Ovary (tissue), 10 donors: ENCODE measurements at places on chromosomes 6 and 20. TPM values are rescaled to one million over a fixed set of nuclear protein-coding genes. Genes with fewer than 3 reads are reported as not detected.

Gene PSMB8
- 36.0 TPM for total RNA-seq

Gene LINC00237
- 0.72 TPM for total RNA-seq

Gene DACT2
- not detected for total RNA-seq

Gene HLA-DRA
- total RNA-seq, result 133 TPM

Gene ZDHHC14
- 4.9 TPM for total RNA-seq

Gene DAAM2
- 20.6 TPM for total RNA-seq

Gene CPXM1
- 48.7 TPM for total RNA-seq

Gene HDGFL1
- total RNA-seq, result not detected

Gene SEL1L2
- 0.97 TPM for total RNA-seq

Gene CCM2L
- 2.6 TPM for total RNA-seq

Gene PEX6
- 41.0 TPM for total RNA-seq

Gene GABRR1
- not detected for total RNA-seq

Gene PLCB1
- 3.6 TPM for total RNA-seq

Gene LRRC1
- 8.9 TPM for total RNA-seq

Gene PNISR
- total RNA-seq, result 144 TPM

Gene AARS2
- total RNA-seq, result 15.5 TPM

Gene MAP1LC3A
- total RNA-seq, result 55.0 TPM

Gene TNFAIP3
- 57.3 TPM for total RNA-seq

Gene NINL
- 10.1 TPM for total RNA-seq

Gene STX11
- total RNA-seq, result 1.8 TPM

Gene MOG
- not detected for total RNA-seq

Gene WFDC5
- not detected for total RNA-seq

Gene ERVFRD-1
- total RNA-seq, result 0.12 TPM

Gene HCRTR2
- total RNA-seq, result not detected

Gene IRF4
- 1.0 TPM for total RNA-seq

Gene CDH22
- total RNA-seq, result 1.1 TPM

Gene AKAP7
- 17.1 TPM for total RNA-seq

Gene PACSIN1
- 0.28 TPM for total RNA-seq

Gene RPP40
- total RNA-seq, result 11.6 TPM

Gene SLPI
- 4.0 TPM for total RNA-seq

Gene OOEP
- total RNA-seq, result not detected

Gene TOX2
- 1.3 TPM for total RNA-seq

Gene KHDRBS2
- not detected for total RNA-seq

Gene FAXC
- total RNA-seq, result 2.0 TPM

Gene MUC22
- total RNA-seq, result not detected

Gene PDCD2
- total RNA-seq, result 66.2 TPM

Gene FAM209B
- not detected for total RNA-seq

Gene RAET1E
- total RNA-seq, result not detected

Gene TBCC
- total RNA-seq, result 17.0 TPM

Gene SPTLC3
- total RNA-seq, result 7.9 TPM

Gene SLC32A1
- not detected for total RNA-seq

Gene SCAF8
- 60.8 TPM for total RNA-seq

Gene BTN3A1
- 31.8 TPM for total RNA-seq

Gene MYMX
- total RNA-seq, result 0.43 TPM

Gene FAM184A
- 6.5 TPM for total RNA-seq

Gene ADGRB3
- 2.3 TPM for total RNA-seq

Gene TRIM15
- total RNA-seq, result not detected

Gene CLIC5
- 0.58 TPM for total RNA-seq

Gene IGF2R
- total RNA-seq, result 32.9 TPM

Gene GRM1
- 0.24 TPM for total RNA-seq

Gene RBBP8NL
- 0.46 TPM for total RNA-seq

Gene GSTA1
- 7.9 TPM for total RNA-seq

Gene SAMD10
- 1.3 TPM for total RNA-seq

Gene GGTLC1
- not detected for total RNA-seq

Gene KHDC1L
- not detected for total RNA-seq
